Colonic mucosa (tissue), 4 donors: ENCODE measurements at places on chromosomes 4 and X. TPM values are rescaled to one million over a fixed set of nuclear protein-coding genes. Genes with fewer than 3 reads are reported as not detected.

GRCh38 chrX:39854772-39855747, 242.7 kb downstream of the BCOR start:
- DNase-seq: no peak

- peak; percentile 68 for DNase-seq
These were observed 643 bp downstream of the SRP72 start for GRCh38 chr4:56468097-56468422.

- no peak for DNase-seq
These were observed 251.0 kb downstream of the ZNF674 start for GRCh38 chrX:46294234-46294633.

GRCh38 chr4:7565483-7565882, 130.8 kb upstream of the PSAPL1 start:
- DNase-seq: no peak

DNA sequence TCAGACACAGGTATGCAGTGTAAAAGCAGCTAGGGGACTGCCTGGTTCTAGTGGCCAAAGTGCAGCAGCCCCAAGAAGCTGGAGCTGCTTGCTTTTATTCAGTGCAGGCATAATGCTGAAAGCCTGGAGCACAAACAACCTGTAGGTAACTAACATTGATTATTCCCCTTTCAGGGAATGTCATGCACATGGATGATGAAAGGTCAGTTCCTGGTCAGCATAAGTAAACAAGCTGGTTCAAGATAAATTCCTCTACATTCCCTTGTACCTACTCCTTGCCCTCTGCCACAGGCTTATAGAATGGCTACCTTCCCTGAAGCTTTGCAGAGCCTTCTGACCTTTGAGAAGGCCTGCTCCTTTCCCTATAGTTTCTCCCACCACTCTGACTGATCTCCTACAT, 1318.5 kb upstream of the ADGRL3 start:
- no peak for DNase-seq

DNA sequence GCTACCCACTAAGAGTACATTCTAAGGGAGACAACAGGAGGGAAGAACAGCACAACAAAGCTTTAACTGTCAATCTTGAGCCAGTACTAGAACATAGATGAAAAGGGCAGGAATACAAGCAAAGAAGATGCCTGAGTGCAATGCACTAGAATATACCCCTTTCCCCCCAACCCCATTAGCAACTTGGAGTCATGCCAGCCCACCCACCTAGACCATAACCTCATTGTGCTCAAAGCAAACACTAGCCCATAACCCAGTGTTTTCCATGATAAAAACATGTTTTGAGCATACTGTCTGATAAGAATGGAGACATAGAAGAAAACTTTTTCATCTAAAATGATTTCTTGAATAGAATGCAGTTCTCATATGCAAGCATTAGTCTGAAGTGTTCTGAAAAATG, 183.2 kb downstream of the RAP1GDS1 start:
- no peak for DNase-seq

LNX1 gene
- 9.7 TPM for total RNA-seq
